ENCODE measurements at places on chromosomes 13 and 19.
A peak's percentile ranks its signal among the peaks of the same experiment; 100 is the strongest.

DNA sequence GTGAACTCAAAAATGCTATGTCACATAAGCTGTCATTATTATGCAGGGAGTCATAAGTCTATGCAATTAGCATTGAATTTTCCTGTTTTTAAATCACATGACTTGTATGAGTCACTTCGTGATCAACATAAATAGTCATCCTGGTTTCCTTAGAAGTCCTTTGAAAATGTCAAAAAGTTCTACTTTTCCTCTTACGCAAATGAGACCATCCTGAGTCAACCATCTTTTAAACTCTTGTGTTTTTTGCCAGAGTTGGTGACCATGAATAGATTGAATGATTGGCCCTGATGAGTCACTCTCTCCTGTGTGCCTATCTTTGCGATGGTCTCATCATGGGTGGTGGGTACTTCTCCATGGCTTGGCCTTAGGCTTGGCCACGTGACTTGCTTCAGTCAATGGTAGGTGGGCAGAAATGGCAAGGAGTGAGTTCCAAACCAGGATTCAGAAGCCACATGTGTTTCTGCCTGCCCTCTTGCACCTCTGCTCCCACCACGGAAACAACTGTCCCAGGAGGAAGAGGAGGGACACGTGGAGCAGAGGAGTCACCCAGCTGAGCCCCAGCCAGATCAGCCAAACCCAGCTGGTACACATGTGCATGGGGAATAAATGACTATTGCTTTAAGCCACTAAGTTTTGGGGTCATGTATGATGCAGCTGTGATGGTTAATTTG is 123.5 kb upstream of the CACNA1A start:
- DNase-seq: peak; percentile 21

DNA sequence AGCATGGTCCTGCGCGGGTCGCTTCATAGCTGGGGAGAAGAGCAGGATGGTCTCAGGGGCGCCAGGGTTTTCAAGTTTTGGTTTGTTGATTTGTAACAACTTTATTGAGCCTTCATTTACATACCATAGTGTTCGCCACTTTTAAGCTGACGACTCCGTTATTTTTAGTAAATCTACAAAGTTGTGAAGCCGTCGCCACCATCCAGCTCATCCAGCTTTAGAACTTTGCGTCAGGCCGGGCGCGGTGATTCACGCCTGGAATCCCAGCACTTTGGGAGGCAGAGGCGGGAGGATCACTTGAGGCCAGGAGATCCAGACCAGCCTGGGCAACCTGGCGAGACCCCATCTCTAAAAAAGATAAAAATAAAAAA is 404 bp downstream of the C19orf44 start:
- no peak for DNase-seq

DNA sequence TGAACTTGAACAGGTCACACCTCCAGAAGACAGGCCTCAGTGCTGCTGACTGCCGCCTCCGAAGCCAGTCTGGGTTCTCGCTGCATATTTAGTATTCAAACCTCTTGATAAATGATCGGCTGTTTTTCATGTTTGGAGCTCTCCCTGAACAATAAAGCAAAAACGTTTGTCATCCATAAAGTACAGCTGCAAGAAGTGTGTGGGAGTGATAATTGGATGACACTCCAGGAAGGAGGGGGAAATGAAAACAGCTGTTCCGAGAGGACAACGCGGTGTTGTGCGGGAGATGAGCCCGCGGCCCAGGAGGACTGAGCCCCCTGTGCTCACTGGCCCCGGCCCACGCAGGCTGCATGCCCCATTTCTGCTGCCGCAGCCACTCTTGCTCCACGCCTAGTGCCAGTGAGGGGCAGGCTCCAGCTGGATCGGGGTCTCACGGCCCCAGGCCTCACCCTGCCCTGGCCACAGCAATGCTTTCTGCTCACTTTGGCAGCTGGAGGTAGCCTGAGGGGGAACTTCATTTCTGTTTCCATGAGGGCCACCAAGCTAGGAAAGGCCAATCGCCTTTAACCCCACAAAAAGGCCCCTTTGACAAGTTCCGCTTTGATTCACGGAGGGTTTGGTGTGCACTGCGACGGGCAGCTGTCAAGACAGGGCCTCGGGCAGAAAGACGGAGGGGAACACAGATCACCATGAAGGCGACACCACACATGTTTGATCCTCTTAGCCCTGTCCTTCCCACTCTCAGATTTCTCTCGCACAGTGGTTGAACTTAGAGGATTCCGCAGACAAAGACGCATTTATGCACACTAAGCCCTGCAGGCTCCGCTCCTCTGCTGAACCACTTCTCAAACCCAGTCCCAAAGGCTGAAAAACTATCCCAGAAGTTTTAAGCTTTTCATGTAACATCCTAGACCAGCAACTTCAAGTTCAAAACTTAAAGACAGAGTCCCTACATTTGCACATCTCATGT is 537.6 kb downstream of the EFNB2 start:
- no peak for DNase-seq

DNA sequence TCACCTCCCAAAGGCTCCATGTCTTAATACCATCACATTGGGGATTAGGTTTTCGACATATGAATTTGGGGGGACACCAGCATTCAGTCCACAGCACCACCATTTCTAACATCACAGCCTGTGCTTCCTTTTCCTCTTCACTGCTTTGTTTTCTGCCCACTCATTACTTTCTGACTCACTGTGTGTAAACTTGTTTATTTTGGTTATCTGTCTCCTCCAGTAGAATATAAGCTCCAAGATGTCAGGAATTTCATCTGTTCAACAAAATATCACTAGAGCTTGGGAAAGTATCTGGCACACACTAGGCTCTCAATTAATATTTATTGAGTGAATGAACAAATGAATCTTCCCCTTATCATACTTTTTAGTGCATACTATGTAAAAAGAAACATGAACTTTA is 152.0 kb downstream of the NUFIP1 start:
- no peak for DNase-seq
